Chondrocyte (in vitro differentiated cells): ENCODE measurements at places on chromosomes 5 and 9.

- no peak for DNase-seq
Measured at GRCh38 chr5:151270599-151270998, 17.6 kb downstream of the GM2A start.

DNA sequence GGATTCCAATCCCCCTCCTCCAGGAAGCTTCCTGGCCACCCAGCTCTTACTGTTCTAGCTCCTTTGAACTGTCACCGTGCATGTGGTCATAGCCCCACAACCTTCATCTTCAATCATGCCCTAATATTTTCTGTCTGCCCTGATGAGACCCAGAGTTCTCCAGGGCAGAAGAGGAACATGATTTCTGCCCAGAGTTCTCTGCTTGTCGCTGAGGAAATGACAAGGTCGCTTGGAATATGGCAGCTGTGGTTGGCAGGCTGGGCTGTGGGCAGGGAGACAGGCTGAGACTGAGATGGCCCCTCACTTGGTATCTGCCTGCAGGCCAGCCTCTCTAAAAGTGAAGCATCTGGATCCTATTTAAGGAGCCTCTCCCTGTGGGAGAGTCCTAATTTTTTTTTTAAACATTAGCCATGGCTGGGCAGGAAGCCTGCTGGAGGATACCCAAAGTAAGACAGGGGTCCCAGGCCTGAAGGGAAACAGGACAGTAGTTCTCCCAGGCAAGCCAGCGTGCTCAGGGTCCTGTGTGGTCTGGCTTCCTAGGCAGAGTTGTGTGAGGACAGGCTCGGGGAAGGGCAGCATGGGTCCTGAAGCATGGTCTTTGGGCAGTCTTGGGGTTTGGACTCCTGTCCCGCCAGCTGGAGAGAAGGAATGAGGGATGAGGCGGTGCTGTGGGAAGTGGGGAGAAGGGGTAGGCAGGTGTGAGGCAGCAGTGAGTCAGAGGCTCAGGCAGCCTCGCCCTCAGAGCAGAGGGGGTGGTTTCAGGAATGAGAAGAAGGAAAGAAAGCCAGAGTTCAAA, 242.1 kb downstream of the FSTL4 start:
- DNase-seq: no peak

DNA sequence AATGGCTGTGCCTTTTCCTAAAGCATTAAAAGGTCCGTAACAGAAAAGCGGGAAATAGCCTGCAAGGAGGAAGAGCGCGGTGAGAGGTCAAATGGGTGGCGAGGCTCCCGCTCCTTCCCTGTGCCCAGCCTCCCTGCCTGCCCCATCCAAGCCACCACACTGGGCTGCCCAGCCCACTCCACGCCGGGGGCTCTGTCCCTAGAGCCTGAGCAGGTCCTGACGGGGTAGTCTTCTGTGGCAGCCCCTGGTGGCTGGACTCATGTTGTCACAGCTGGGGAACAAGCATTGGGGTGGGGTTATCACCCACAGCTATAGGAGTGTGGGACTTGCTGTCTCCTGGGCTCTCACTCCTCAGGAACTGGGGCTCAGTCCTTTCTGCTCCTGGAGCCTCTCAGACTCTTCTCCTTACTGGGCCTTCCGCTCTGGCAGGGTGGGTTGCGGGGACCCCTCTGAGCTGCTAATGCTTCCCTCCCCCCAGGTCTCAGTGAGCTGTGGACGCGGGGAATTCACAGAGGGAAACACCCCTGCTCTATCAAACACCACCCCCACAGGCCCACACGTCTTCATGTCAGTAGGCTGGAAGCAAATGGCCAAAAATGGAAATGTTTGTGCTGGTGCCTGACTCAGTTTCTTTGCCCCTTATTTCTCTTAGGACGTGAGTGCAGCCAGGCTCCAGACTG, 152.4 kb upstream of the PHYKPL start:
- DNase-seq: peak; percentile 63

DNA sequence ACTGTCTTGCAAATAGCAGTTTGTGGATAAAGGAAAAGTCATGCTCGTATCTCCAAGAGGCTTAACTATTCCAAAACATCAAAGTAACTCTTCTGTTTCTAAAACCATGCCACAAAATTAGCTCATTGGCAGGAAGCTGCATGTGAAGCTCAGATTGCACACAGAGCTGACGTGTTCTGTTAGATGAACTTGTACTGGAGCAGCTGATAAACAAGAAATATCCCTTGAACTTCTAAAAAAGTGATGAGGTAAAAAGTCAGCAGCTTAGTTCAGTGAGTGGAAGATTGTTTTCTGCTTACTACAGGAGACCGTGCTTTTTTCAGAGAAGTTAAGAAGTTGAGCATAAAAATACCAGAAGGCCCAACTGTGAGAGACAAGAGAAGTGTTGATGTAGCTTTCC, 113.2 kb downstream of the SLC12A2 start:
- no peak for DNase-seq

- no peak for DNase-seq
Measured at GRCh38 chr9:115945009-115945431, 208.6 kb upstream of the PAPPA start.

DNA sequence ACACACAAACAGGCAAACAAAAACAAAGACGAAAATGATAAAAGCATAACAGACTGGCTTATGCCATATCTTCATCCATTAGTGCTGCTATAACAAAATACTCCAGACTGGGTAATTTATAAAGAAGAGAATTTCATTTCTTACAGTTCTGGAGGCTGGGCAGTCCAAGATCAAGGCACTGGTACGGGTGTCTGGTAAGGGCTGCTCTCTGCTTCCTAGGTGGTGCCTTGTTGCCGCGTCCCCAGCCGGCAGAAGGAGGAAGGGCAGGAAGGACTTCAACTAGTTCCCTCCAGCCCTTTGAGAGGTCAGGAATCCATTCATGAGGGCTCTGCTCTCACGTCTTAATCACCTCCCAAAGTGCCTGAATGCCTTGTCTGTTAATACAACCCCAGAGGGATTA, 122.6 kb downstream of the BOD1 start:
- no peak for DNase-seq

DNA sequence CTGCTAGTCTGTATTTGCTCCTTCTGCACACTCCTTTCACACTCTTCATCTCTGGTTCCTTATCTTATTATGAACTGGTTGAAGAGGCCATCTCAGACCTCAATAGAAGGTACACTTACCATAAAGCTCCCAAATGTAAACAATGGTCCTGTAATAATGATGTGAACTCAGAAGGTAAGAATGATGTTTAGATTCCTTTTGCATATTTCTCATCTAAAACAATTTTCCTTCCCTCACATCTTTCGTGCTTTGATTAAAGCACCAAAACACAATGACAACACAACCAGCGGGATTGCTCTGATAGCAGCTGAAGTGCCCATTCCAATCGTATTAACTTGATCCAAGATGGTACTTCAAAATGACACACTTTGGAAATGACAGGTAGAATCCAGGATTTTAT, 34.3 kb downstream of the NFIB start:
- no peak for DNase-seq

DNA sequence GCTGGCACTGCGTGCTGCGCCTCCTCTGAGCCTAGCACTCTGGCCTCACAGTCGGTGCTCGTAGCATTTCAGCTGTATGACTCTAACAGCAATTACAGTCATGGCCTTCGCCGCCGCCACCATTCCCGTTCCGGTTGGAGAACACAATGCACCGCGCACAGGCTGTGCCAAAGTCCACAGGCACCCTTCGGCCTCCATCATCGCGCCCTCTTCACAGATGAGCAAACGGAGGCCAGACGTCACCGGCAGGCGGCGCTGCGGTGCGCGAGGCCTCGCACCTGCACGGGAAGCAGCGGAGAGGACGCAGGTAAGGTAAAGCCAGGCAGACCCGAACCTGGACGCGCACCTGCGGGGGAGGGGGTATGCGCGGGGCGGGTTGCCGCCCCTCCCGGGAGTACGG, 128.9 kb downstream of the BARX1 start:
- peak; percentile 92 for DNase-seq

- no peak for DNase-seq
Measured at GRCh38 chr9:88991066-88992034, at the start of gene S1PR3. S1PR3 (plus strand) TSS chr9:88991468; CDS start chr9:89001201, 9,733 bp downstream.

DNA sequence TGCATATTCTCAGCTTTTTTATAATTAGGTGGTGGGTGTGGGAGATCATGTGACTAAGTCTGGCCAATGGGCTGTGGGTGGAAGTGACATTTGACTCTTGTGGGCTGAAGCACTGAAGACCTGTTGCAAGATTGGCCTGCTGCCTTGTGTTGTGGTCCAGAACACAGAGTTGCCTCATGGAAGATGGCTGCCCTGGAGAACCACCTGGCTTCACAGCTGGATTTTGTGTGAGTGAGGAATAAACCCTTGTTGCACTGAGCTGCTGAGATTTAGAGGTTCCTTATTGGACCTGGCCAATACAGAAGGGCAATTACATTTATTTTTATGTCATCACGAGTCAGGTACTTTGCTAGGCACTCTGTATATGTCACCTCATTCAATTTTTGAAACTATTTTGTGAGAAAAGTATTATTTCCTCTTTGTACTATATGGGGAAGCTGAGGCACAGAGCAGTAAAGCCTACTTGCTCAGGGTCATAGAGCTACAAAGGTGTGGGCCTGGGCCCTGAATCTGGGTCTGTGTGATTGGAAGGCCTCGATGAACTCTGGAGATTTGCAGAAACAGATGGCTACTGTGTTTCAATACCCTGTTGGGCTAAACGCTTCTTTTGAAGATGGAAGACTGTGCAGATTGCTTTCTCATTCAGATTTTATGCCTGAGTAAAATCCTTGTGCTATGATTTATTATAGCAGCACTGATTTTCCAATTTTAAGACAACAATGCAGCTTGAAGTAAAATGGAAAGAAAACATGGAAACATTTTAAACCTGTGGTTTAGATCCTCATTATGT, 71.2 kb upstream of the TBC1D2 start:
- DNase-seq: no peak

DNA sequence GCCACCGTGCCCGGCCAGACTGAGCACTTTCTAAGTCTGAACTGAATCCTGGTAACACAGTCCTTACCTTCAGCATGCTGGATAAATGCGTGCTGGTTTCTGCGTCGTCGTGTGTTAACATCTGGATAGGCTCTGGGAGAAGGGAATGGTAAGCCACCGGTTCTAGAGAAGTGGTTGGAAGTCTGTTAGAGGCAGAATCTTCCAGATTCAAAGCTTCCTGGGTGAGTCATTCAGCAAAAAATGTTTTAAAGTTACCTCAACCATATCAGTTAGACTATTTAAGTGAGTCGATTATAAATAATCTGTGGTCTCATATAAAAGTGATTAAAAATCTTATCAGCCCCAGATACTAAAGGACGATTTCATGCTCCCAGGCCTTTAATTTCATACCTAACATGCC, 256.5 kb upstream of the NFIL3 start:
- DNase-seq: no peak

DNA sequence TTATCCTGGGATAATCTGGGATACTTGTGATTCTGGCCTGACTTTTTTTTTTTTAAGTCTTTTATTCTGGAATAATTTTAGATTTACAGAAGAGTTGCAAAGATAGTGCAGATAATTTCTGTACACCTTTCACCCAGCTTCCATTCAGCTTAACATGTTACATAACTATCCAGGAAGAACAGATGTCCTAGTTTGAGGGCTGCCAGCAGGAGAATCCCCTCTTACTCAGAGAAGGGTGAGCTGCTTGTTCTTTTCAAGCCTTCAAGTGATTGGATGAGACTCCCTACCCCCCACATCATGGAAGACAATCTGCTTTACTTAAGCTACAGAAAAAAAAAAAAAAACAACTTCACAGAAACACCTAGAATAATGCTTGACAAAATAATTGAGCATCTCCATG, 254.2 kb downstream of the TRIM32 start:
- no peak for DNase-seq

DNA sequence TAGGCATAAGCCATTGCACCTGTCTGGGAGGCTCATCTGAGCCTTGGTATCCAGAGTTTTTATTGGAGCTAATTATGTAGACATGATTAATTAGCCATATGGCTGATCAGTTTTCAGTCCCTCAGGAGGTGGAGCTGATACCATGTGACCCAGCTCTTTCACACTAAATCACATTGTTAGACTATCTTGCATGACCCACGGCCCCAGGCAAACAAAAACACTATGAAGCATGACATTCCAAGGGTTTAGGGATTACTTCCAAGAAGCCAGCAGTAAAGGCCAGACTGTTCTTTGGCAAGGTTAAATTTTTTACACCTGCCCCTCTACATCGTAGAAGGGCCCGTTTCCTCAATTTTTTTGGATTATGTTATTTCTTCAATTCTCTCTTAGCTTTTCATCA, 5.0 kb upstream of the C5orf24 start:
- DNase-seq: no peak

DNA sequence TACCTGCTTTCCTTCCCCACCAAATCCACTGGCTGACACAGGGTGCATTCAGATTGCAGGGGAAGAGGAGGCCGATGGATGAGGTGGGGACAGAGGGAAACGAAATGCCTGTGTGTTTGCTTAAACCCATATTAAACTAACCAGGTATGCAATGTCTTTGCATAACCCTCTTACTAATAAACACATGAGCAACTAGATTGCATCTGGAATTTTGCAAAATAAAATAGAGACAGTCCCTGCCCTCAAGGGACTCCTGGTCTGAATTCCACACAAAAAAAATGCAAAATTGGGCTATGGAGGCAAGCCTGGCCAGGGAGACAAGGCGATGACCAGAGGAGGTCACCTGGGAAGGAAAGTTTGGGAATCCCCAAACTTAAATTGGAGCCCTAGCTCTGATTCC, 202.9 kb downstream of the ACTL7B start:
- no peak for DNase-seq

- DNase-seq: no peak
Measured at GRCh38 chr5:76524101-76524835, 98.9 kb downstream of the F2RL2 start.

DNA sequence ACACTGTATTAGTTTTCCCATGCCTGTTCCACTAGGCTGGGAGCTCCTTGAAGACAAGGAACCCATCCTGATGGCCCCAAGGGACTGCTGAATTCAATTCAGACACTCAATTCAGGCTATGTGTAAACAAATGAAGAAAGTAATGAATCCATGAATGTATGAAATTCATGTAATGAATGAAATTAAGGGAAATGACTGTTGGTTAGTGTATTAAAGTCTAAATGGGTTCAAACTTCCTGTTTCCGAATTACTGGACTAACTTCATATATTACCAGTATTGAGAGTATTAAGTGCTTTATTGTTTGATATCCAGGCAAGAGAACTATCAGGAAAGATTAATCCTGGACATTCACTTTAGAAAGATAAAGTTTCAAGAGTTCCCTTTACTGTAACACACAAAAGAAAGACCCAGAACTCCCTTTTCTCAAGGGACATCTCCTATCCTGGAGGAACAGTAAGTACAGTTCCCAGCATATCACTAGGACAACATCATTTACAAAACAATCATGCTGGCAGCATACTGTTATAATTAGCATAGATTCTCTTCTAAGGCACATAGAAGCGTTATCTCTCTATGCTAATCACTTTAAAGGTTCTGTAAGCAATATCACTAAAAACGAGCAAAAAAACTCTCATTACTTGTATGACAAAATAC, 28.5 kb upstream of the IFNK start:
- no peak for DNase-seq

GRCh38 chr5:147860641-147861025, 17.9 kb upstream of the SCGB3A2 start:
- no peak for DNase-seq

GRCh38 chr5:5619546-5619945, 197.1 kb downstream of the ICE1 start:
- DNase-seq: no peak

GRCh38 chr5:76805821-76806505, 12.9 kb upstream of the F2RL1 start:
- DNase-seq: no peak
